ENCODE measurements at places on chromosomes 3 and 15.

GRCh38 chr3:64927689-64928088 is 239.9 kb upstream of the ADAMTS9 start:
- no peak for DNase-seq

DNA sequence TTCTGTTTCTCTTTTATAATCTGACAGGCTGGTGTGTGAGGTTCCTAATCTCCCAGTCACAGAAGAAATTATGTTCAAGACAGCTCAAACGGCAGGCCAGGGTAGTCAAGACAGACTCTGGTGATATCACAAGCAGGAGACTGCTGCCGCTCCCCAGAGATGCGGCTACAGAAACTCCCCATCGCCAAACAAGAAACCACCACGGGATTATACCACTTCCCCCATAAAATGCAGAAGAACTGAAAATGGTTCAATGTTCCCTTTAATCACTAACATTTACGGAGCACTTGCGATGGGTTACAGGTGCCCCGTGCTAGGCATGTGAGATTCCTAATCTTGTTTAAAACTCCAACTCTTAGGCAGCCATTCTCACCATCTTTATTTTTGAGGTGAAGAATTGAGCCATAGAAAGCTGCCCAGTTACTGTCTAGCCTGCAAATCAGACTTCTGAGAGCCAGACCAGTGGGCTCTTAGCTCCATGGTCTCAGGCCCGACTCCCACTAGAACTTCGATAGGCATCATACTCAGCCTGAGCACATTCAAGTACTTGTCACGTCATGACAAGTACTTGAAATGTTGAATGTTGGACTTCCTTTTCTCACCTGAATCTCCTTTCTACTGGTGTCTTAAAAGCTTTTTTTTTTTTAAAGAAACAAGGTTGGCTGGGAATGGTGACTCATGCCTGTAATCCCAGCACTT is 58.4 kb downstream of the TBC1D2B start:
- DNase-seq = no peak

GRCh38 chr3:138740072-138740471 is 94.7 kb downstream of the PIK3CB start:
- DNase-seq = no peak

GRCh38 chr3:140013220-140013619 is 78.2 kb downstream of the CLSTN2 start:
- no peak for DNase-seq

- DNase-seq = no peak
Measured at GRCh38 chr3:115982629-115983028, 359.3 kb downstream of the GAP43 start.

DNA sequence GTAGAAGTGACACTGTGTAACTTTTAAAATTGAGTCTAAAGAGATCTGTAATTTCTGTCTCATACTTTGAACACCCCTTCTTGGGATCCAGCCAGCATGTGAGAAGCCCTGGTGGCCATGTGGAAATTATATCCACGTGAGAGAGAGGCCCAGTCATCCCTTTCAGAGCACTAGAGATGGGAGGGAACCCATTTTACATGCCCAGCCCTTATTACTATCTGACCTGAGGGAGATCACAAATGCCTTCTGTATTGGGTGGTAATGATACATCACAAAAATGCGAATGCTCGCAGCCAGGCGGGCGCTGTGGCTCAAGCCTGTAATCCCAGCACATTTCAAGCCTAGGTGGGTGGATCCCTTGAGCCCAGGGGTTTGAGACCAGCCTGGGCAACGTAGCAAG is 27.3 kb upstream of the TRAK1 start:
- DNase-seq = no peak

- DNase-seq = no peak
Measured at GRCh38 chr3:100335434-100335833, 877 bp downstream of the NIT2 start.

Data from epithelial cell of proximal tubule (primary cell).